HEK293T (cell line): ENCODE measurements at places on chromosomes 7 and 10.

DNA sequence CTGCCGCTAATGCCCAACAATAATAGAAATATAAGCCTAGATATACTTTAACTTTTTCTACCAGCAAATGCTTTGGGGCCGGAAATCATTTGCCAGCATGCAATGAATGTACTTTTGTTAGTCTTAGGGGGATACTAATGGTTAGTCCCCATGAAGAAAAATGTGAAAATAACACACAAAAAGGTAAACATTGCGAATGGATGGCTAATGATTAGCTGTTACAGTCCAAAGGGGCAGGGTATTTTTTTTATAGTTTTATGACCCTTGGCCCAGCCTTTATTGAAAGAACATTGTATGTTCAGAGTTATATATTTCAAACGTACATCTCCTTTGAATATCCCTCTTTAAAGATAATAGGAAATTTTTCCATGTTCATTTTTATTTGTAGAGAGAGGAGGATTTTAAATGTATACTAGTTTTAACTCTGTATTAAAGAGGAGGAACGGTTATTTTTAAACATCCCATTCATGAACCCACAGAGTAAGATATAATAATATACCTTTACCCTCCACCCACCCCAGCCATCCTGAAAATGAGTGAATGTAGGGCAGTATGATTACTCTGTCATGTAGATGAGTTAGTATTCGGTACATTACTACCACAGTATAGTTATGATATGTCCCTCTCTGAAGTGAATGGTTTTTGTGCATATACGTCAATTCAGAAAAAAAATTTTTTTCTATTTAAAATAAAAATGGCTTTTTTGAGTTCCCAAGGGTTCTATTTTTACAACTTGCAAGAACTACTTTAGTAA lies 63.6 kb downstream of the ARID5B start:
- DNase-seq = no peak

DNA sequence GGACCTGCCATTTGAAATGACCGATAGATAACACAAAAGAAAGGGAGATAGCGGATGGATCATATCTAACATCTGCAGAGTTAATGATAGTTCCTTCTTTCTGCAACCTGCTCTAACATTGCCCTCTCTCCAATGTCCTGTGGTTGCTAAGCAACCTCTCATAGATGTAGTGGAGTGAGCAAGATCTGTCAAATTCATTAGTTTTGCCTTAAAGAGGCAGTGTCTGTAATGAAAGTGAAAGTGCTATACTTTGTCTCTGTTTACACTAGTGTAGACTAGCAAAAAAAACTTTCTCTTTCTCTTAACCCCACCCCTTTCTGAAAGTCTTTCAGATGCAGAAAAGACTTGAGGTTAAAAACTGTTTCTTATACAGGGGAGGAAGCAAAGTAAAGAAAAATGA lies 1196.9 kb downstream of the SORCS3 start:
- no peak for DNase-seq

DNA sequence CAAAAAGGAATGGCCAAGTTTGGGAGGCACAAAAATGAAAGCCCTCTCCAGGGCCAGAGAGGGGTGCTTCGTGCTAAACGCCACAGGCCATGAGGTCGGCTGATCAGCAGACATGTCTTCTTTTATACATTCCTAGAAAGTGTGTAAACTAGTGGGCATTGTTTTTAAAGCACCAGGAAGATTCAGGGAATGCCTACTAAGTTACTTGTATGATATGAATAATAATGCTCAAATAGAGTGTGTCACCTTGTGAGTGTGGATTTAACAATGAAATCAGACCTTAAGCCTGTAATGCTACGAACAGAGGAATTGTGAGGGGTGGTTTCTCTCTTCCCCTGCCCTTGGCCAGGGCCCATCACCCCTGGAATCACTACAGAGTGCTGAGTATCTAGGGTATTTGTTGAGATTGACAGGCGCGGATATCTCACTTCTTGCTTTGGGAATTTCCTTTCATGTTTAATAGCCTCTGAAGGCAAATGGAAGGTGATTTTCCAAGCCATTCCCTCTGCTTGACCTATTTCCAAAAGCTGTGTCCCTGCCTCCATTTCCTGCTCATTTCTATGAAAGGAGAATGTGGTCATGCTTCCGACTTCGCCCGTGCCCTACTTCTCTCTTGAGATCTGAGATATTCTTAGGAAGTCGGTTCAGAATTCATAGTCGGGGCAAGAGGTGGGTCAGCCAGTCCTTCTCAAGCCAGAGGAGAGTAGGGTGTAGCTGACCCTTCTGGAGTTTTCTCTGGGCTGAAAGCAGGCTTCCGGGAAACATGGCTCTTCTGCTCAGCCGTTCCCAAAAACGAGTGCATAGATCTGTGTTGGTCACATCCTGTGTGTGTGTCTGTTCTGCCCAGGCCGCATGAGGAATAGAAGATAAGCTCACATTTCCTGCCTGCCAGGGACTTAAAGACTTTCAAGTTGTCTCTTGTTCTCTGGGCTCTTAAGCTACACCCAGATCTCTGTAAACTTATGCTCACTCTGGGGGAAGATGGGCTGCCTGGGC lies 167.8 kb upstream of the ITGB1 start:
- DNase-seq = no peak

DNA sequence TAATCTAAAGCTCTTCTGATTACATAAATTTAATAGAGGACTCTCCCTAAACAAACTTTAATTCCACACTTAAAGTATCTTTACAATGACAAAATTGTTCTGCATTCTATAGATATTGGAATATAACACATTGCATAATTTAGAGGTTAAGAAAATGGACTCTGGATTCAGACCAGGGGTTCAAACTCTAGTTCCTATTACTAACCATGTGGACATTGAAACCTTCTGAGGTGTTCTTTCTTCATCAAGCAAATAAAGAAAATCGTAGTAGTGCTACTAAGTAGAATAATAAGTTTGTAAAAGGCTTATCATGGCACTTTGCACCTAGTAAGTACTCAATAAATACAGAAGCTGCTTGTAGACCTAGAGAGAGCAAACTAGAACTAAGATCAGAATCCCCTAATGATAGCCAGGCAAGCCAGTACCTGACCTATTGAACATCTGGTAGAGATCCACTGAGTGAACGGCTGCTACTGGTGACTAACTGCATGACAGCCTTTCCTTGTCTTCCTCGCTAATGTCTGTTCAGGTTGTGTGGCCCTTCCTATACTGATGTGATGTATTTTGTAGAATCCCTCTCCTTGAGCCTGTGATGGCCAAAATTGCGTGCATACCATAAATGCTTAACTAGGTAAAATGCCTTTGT lies 430.3 kb downstream of the KCNMA1 start:
- no peak for DNase-seq

DNA sequence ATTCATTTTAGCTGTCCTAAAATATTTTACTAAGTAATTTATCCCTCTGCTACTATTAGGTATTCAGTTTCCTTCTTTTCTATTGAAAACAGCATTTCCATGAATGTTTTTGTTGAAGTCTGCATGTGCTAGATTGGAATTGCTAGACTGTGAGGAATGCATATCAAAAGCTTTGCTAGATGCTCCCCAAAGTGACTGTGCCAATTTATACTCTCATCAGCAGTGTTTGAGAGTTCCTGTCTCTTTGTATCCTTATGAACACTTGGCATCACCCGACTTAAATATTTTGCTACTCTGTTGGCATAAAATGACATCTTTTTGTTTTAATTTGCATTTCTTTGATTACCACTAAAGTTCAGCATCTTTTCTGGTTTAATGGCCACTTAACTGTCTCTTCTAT lies 45.0 kb upstream of the PRR15 start:
- DNase-seq = no peak

- DNase-seq = no peak
Observed at GRCh38 chr10:73332379-73332778, 26.3 kb downstream of the CFAP70 start.

DNA sequence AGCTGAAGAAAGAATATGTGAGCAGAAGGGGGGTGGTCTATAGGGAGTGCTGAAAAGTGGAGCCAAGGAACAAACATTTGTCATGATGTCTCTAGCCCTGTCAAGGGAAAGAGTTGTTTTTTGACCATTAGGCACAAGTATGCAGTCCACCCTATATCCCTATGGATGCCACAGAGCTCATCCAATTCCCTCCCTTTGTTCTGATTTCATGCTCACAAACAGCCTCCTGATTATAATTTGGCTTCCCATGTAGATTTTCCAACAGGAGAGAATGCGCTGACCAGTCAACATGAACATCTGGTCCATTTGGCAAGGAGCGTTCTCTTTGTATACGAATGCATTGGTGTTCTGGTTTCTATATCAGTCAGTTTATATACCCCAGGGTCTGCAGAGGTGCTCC lies 12.1 kb upstream of the CEP41 start:
- no peak for DNase-seq

GRCh38 chr7:100478958-100479660 lies at the start of gene TSC22D4:
Gene TSC22D4 (minus strand): TSS chr7:100479214. CDS start chr7:100478038, 1,176 bp downstream.
- DNase-seq = peak; percentile 87

GRCh38 chr10:24814568-24815313 lies 91.1 kb upstream of the ARHGAP21 start:
- no peak for DNase-seq

GRCh38 chr10:24034571-24034970 lies 174.4 kb upstream of the KIAA1217 start:
- no peak for DNase-seq

DNA sequence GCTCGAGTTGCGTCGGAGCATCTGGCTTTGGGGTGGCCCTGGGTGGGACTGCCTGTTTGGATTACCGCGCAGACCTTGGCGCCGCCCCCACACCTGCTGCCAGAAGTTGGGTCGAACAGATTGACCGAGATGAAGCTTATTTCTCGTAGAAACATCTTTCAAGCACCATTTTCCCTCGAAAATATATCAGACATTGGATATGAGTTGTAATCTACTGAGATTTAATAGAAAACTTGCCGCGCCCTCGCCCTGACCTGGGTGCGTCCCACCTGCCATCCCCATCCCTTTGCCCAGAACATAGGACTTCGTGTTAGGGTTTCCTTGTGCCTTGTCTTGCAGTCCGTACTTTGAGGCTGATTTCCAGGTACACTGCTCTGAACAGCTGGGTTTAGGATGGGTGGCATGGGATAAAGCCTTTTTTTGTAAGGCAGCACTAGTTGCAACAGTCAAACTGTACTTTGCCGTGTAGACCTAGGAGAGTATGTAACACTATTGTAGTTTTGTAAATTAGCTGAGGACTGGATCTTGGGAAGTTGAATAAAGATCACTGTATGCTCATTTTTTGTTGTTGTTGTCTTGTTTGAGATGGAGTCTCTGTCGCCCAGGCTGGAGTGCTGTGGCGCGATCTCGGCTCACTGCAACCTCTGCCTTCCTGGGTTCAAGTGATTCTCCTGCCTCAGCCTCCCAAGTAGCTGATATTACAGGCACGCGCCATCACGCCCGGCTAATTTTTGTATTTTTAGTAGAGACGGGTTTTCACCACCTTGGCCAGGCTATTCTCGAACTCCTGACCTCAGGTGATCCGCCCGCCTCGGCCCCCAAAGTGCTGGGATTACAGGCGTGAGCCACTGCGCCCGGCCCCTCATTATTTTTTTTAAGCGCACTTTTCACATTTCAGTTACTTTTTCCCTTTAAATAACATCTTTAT lies 978 bp downstream of the OGDH start:
- DNase-seq = no peak

DNA sequence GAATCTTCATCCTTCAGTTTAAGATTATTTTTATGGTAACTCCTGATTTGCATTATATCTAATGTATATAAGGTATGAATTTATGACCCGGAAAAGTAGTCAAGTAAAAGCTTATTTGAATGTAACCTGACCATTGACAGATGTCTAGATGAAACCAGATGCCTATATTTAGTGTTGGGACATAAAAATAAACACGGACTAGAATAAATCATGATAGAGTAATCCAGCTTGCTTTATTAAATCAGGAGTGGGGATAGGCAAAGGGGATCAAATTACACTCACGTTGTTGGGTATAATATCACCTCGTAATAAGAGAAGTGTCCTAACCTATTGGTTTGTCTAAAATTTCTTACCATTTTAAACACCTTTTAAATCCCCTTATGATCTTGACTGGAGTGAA lies 244.6 kb downstream of the AGMO start:
- DNase-seq = no peak

DNA sequence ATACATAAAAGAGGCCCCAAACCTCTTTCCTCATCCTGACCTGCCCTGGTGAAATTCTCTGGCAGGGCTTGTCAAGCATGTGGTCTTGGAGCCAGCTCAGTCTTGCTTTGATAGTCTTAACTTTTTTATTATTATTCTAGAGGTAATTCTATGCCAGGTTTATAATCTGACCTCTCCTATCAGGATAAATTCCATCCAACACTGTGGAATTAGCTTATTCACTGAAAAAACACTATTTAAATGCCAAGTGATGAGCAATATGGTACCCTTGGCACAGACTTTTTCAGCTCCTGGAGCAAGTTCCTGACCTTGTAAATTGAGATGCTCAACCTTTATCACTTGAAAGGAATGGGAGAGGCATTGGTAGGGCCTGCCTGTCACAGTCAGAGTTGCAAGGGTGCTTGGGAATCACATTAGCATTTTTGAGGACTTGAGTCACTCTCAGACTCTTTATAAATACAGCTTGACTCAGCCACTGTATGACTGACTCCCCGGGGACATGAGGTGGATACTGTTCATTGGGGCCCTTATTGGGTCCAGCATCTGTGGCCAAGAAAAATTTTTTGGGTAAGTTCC lies at the start of gene CPA4:
TSS of gene CPA4 (plus strand) at position 480 of the 576 bp plus-strand sequence. CDS start at position 500, 20 bp downstream.
- DNase-seq = no peak

- DNase-seq = no peak
Observed at GRCh38 chr7:111531993-111532392, 30.3 kb downstream of the IMMP2L start.

GRCh38 chr7:23242321-23242720 lies 4.3 kb upstream of the GPNMB start:
- DNase-seq = no peak

DNA sequence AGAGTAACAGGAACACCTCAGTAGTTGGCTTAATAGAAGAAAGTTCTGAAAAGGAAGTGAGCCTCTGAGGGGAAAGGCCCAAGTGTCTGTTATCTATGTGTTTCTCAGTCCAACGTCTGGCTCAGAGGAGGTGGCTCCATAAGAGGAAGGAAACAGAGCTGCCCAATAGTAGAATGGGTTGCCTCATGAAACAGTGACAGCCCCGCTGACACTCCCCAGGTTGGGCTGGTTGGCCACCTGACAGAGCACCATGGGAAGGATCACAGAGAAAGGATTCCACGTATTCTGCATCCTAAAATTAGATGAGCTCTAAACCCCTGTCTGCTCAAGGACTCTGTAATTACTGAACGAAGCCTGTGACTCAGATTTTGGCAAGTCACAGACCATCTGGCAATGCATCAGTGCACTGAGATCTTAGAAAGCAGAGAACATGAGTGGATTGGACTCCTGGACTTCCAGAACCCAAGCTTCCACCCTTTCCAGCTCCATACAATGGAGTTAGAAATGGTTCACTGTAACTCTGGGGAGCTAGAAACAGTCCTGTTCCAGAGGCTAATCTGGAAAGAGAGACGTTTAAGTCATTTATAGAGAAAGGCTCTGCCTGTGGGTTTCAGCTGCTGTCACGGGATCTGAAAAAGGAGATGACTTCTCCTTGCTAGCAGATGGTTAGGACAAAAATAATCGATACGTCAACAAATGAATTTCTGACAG lies 2.9 kb downstream of the PKD2L1 start:
- no peak for DNase-seq
